Hematopoietic multipotent progenitor cell (in vitro differentiated cells): ENCODE measurements at places on chromosomes 12 and 14. TPM values are rescaled to one million over a fixed set of nuclear protein-coding genes. Genes with fewer than 3 reads are reported as not detected.

CCND2 gene
- 160 TPM for total RNA-seq

GRCh38 chr12:64102339-64102738, 119.8 kb downstream of the KICS2 start:
- no peak for DNase-seq

GRCh38 chr12:64782191-64782876, 23.1 kb upstream of the GNS start:
- peak; percentile 55 for DNase-seq

DNA sequence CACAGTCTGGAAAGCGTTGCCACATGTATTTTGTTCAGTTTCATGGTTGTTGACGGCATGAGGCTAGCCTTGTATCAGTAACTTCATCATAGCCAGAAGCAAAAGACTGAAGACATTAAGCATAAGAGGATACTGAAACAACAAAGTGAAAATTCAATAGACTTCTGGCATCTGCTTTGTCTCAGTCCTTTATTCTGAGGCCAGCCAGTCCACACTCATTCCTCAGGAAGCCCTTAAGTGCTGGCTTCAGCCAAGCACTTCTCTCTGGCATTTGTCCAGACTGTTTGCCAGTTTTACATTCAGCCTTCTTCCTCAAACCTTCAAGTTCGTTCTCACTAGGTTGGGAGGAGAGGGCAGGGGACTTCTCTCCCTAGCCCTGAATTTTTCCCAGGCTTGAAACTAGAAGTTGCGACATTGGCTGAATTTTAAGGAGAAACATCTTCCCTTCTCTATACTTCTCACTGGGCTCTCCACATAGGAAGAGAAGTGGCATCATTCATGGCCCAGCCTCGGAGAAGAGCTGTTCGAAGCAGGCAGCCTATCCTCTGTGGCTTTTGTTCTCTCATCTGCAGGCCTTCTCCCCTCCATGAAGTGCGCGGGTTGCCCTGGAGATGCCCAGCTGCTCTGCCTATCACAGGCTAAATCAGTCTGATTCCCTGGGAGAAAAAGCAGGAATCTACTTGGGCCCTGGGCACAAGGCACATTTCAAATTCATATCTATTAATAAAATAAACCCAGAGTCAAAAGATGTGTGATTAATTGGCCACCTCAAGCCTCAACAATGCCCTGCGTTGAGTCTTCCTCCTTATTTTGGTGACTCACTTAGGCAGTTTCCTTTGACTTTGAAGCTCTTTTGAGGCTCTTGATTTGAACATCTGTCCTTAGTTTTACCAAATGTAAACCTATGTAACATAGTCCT, 130.9 kb upstream of the PLEKHA5 start:
- DNase-seq, result no peak

KLHL33 gene
- total RNA-seq, result 0.27 TPM

NFYB gene
- 11.8 TPM for total RNA-seq

- no peak for DNase-seq
Observed at GRCh38 chr14:73724696-73725095, 10.5 kb upstream of the PNMA1 start.

DNA sequence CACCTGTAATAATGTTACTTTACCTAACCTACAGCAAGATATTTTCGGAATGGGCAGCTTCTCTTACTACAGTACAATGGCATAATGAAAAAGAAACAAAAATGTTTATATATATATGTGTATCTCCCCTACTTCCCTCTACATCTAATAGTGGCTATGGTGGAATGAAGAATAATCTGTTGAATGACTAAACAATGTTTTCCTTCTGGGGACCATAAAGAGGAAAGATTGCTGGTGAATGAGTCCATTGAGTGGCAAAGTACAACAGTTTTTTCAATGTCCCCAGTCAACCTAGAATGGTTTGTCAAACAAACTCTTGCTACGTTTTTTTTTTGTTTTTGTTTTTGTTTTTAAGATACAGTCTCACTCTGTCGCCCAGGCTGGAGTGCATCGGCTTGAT, 47.2 kb downstream of the RALGAPA1 start:
- no peak for DNase-seq

- DNase-seq, result no peak
Observed at GRCh38 chr12:56361487-56362129, 1.0 kb downstream of the APOF start.

SOCS4 gene
- 5.9 TPM for total RNA-seq

- DNase-seq, result no peak
Observed at GRCh38 chr14:77542421-77543239, 44.0 kb upstream of the ISM2 start.

PTPN6 gene
- 403 TPM for total RNA-seq

DNA sequence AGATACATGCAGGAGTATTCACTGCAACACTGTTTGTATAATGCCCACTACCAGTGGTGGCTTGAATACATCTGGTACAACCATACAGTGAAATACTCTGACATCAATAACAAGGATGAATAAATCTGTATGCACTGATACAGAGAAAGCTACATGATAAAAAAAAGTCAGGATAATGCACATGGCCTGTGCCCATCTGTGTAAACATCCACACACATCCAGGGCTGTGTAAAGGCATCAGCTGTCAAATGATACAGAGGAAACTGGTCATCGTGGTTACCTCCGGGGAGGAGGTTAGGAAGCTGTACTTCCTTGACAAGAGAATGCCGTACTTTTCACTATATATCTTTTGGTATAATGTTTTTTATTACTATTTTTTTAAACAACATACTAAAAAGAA, 176.6 kb downstream of the FOXN3 start:
- DNase-seq, result peak; percentile 28

DNA sequence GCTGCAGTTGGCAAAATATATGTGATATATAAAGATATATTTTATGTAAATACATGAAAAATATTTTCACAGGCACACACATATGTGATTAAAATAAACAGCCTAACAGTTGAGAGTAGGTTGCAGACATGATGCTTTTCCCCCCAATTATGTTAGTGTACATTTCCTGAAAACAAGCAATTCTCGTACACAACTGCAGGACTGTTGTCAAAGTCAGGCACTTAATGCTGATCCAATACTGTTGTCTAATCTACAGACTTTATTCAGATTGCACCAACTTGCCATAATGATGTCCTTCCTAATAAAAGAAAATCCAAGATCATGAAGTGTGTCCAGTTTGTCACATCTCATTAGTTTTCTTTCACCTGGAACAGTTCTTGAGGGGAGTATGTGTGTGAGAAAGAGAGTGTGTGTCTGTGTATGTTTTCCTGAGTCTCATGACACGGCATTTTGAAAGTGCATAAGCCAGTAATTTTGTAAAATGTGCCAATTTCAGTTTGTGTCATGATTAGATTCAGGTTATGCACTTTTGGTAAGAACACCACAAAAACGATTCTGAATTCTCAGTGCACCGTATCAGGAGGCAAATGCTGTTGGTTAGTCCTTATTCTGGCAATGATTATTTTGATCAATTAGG, 16.5 kb upstream of the SEL1L start:
- no peak for DNase-seq

GRCh38 chr14:83287300-83287699, 1753.6 kb upstream of the SEL1L start:
- DNase-seq, result no peak

GRCh38 chr12:127822809-127823411, 444.1 kb upstream of the TMEM132C start:
- DNase-seq, result no peak

TOMM20L gene
- total RNA-seq, result 0.27 TPM

DNA sequence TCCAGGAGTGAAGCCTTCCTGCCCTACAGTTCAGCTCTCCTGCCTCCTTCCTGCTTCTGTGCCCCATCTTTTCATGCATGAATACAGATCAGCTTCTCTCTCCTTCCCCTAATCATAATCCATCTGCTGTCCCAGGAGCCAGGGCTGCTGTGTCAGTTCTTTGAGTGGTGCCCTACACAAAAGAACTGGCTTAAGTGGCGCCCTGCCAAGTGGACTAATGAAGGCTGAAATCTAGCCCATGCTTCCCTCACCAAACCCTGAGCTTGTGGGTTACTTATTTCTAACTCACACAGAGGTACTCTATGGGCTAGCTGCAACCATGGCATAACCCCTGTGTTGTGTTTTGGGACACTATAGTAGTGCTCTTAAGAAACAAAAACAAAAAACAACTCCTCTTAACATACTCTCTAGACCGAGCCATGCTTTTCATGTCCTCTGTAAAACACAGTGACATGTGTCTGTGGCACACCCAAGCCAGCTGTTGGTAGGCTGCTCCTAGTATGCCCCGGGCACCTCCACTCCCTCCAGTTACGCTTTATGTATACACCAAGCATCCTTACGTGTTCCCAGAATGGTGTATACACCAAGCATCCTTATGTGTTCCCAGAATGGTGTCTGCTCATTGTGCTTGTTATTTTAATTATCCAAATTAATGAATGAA, 19.3 kb upstream of the ETV6 start:
- DNase-seq, result no peak

- DNase-seq, result peak; percentile 24
Observed at GRCh38 chr14:21185491-21185890, 29.6 kb upstream of the OR5AU1 start.

CARMIL3 gene
- 1.3 TPM for total RNA-seq

RNASE7 gene
- not detected for total RNA-seq

- DNase-seq, result no peak
Observed at GRCh38 chr12:80484746-80485145, 40.7 kb downstream of the PTPRQ start.

GRCh38 chr14:61502459-61503093, 181.2 kb downstream of the PRKCH start:
- DNase-seq, result no peak

DNA sequence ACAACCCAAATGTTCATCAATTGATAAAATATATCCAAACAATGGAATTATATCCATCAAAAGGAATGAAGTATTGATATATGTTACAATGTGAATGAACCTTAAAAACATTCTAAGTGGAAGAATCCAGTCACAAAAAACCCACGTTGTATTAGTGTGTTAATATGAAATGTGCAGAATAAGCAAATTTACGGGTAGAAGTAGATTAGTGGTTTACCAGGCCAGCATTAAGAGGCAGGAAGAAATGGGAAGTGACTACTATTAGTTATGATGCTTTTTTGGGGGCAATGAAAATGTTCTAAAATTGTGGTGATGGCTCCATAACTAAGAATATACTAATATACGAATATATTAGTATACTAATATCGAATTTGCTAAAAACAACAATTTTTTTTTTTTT, 1.5 kb downstream of the COX16 start:
- no peak for DNase-seq

- no peak for DNase-seq
Observed at GRCh38 chr12:103494734-103495468, 867 bp downstream of the C12orf42 start.

SIX1 gene
- not detected for total RNA-seq

GRCh38 chr12:58648176-58648575, 272.1 kb downstream of the LRIG3 start:
- DNase-seq, result no peak

DNA sequence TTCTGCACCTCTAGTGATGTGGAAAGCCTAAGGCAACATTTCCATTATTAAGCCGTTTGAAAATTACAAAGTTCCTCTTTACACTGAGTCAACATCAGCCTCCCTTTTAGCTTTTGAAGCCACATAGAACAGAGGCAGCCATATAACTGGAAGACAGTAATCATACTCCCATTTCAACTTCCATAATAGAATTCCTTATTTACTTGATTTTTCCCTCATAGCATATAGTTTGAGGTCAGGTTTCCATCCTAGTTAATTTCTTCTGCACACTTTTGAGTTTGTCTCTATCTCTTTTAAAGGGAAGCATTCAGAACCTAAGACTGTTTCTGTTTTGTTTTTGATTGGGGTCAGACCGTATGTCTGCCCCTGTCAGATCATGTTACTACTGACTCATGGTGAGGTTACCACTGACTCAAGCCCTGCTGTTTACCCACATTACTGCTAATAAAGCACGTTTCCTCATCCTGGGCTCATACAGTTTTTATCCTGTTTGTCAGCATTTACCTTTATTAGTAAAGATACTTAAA, 161.0 kb downstream of the SLC38A4 start:
- DNase-seq, result peak; percentile 63

ACOT6 gene
- total RNA-seq, result not detected

- no peak for DNase-seq
Observed at GRCh38 chr12:96397756-96398423, 2.3 kb downstream of the CDK17 start.

PTPN21 gene
- total RNA-seq, result under 0.01 TPM

GRCh38 chr12:32115404-32116104, 8.9 kb downstream of the BICD1 start:
- DNase-seq, result peak; percentile 23

GRCh38 chr12:104833756-104834155, 124.3 kb downstream of the SLC41A2 start:
- DNase-seq, result no peak

ACTN1 gene
- 62.5 TPM for total RNA-seq

GRCh38 chr14:64704143-64704742, at the start of gene PLEKHG3:
PLEKHG3 (plus strand) TSS chr14:64704424; CDS start chr14:64727632, 23,208 bp downstream.
- DNase-seq, result no peak
